ENCODE measurements at places on chromosomes 6 and 20.

DNA sequence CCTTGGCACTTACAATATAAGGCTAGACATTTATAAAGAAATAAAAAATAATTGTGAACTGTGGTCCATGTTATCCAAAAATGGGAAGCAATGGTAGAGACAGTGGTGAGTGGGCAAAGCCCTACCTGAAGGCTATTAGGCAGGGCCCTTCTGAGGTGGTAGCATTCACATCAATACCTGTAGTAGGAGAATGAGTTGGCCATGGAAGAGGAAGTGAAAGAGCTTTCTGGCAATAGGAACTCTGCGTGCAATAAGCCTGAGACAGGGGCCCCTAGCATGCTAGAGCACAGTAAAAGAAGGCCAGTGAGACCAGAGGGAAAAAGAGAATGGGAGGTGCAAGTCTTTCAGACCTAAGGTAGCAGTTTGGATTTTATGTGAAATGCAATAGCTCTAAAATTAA, 754.5 kb downstream of the PTPRT start:
- DNase-seq = no peak

- no peak for DNase-seq
Observed at GRCh38 chr20:13396826-13397225, 175.8 kb downstream of the ISM1 start.

DNA sequence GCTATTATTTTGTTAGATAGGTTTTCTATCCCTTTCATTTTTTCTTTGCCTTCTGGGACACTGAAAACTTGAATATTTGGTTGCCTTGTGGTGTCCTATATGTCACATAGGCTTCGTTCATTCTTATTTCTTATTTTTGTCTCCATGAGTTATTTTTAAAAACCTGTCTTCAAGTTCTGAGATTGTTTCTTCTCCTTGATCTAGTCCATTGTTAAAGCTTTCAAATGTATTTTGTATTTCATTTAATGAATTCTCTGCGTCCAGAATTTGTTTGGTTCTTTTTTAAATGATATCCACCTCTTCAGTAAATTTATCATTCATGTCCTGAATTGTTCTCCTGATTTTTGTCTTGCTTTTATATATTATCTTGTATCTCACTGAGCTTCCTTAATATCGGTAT, 243.2 kb upstream of the BMP2 start:
- no peak for DNase-seq

DNA sequence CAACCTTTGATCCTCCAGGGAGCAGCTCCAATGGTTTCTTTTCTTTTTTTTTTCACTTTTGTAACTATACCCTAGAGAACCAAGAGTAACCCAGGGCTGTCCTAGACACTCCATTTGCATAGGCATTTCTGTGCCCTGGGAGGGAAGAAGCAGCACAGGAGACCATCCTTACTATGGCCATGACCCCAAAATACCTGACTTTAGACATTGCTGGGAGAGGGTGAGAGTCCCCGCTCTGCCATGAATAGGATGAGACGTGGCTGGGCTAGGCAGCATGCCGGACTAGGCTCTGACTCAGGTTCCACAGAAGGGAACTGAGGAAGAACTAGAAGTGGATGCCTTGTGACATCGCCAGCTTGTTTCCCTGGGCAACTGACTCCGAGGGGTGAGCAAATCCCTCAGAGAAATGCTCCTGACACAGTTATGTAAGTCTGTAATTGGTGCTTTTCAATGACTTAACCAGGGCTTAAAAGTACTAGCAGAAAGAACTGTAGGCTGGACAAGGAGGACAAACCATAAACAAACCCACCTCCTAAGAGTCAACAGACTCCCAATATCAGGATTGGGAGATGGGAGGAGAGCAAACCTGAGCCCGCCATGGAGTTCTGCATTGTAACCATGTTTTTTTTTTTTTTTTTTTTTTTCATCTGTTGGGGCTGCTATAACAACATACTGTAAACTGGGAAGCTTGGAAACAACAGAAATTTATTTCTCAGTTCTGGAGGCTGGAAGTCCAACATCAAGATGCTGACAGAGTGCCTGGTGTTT, 910 bp upstream of the ADTRP start:
- DNase-seq = no peak

- peak; percentile 87 for DNase-seq
Observed at GRCh38 chr6:5190507-5190906, 70.2 kb downstream of the LYRM4 start.

- no peak for DNase-seq
Observed at GRCh38 chr20:59787538-59787890, 145.9 kb downstream of the SYCP2 start.

GRCh38 chr20:9011121-9011520, 57.8 kb upstream of the PLCB4 start:
- DNase-seq = no peak

DNA sequence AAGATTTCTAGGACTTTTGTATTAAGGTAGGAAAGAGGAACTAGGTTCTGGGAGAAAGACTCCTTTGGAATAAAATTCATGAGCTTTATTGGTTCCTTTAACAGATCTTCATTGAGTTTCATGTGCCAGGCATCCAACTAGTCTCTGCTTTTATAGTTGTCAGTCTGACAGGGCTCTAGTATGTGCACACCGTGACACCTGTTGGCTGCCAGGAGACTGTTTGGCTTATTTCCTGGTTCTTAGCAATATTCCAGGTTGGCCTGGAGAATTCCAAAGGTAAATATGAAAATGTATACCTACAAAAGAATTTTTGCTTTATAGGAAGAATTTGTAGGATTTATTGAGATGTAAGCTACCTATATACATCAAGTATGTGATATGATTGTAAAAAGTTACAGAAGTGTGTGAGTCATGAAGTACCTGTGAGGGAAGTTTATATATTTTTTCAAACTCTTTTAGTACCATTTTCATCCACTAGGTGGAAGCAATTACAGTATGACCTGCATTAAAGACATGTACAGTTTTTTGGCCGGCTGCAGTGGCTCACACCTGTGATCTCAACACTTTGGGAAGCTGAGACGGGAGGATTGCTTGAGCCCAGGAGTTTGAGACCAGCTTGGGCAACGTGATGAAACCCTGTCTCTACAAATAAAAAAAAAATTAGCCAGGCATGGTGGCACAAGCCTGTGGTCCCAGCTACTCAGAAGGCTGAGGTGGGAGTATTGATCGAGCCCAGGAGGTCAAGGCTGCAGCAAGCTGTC, 35.2 kb downstream of the NDUFAF5 start:
- peak; percentile 61 for DNase-seq

GRCh38 chr20:14569641-14570040, 232.2 kb upstream of the FLRT3 start:
- DNase-seq = no peak

- no peak for DNase-seq
Observed at GRCh38 chr6:111685526-111685925, 79.8 kb upstream of the TRAF3IP2 start.

DNA sequence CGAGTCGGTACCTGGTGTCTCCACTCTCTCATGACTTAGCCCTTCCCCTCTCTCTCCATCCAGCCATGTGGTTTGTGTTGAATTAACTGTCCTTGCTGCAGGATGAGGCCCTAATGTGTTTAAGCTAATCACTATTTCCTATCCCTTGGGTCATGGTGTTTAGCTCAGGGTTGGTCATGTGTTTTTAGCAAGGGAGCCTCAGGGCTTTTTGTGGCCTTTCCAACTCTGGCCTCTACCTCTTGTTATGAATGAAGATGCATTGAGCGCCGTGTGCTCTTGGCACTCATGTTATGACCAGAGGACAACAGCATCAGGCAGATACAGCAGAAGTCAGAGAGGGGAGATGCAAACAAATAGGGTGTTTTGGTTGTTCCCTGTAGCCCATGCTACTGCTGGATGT, 674.2 kb upstream of the FLRT3 start:
- no peak for DNase-seq

- no peak for DNase-seq
Observed at GRCh38 chr20:44485078-44485829, 9.6 kb downstream of the TTPAL start.

DNA sequence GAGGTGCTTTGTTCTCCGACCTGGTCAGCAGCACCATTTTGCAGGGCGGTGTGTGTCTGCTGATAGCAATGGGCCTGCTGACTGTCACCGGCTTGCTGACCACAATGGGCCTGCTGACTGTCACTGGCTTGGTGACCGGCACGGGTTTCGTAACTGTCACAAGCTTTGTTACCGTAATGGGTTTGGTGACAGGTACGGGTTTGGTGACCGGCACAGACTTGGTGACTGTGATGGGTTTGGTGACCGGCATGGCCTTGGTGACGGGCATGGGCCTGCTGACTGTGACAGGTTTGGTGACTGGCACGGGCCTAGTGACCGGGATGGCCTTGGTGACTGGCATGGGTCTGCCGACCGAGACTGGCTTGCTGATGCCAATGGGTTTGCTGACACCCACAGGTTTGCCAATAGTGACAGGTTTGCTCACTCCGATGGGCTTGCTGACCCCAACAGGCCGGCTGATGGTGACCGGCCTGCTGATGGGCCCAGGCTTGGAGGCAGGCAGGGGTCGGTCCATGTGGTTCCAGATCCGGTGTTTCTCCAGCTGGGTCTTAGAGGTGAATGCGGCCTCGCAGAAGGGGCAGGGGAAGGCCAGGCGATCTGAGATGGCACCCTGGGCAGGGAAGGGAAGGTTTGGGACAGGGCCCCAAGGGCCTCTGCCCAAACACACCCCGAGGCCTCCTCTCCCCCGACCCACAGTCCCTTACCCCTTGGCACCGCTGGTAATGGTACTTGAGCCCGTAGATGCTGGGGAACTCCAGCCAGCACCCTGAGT, 3.4 kb downstream of the ZNF512B start:
- no peak for DNase-seq

DNA sequence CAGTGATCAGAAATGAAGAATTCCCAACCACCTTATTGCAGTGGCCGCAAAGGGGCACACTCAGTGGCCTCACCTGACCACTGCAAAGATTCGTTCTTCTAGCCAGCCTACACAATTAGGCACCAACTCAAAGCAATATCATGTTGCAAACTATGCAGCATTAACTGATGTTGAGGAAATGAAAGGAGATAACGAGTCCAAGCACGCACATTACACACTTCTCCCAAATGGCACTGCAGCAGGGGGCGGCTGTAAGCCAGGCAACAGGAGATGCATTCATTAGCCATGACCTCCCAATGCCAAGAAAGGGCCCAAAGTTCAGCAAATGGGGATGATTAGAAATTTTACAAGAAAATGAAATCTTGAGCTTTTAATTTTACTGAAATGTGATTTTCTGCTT, 39.3 kb downstream of the ATXN1 start:
- no peak for DNase-seq

- DNase-seq = no peak
Observed at GRCh38 chr6:90256698-90257485, 39.8 kb downstream of the BACH2 start.

DNA sequence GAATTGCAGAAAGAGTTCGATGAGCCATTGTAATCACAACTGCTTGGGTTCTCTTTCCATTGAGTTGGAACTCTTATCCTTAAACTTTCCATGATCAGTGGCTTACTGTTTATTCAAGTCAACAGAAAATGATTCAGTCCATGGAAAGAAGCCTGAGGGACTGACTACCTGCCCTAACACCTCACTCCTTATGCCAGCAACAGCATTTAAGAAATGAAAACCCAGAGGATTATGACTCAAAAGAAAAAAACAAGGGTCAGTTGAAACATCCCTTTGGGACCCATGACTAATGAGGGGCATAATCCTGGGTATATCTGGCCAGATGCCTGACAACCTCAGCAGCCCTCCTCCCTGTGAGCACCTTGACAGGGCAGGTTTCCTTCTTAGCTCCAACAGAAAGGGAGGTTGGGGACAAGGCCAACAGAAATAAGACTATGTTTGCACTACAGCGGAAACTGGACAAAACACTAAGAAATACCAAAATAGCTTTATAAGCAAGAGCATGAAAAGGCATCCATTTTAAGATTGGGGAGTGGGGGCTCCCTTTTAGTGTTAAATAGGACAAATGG, 106.7 kb downstream of the MAP3K5 start:
- no peak for DNase-seq

DNA sequence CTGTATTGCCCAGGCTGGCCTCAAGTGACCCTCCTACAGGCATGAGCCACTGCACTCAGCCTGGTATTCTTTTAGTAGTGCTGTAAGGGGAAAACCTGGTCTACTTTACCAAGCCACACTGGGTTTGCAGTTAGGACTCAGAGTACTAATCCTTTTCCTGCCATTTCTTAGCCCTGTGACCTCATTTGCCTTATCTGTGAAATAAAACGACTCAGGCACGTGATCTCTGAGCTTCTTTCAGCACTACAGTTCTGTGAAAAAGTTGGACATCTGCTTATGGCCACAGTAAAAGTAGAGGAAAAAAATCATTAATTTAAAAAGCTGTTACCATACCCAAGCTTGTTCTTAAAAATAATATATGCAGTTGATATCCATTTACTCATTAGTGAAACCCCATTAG, 1007.5 kb downstream of the KIF16B start:
- no peak for DNase-seq

GRCh38 chr6:139361211-139361610, 13.2 kb downstream of the CITED2 start:
- no peak for DNase-seq

- DNase-seq = no peak
Observed at GRCh38 chr6:56753811-56754210, 111.1 kb upstream of the DST start.

DNA sequence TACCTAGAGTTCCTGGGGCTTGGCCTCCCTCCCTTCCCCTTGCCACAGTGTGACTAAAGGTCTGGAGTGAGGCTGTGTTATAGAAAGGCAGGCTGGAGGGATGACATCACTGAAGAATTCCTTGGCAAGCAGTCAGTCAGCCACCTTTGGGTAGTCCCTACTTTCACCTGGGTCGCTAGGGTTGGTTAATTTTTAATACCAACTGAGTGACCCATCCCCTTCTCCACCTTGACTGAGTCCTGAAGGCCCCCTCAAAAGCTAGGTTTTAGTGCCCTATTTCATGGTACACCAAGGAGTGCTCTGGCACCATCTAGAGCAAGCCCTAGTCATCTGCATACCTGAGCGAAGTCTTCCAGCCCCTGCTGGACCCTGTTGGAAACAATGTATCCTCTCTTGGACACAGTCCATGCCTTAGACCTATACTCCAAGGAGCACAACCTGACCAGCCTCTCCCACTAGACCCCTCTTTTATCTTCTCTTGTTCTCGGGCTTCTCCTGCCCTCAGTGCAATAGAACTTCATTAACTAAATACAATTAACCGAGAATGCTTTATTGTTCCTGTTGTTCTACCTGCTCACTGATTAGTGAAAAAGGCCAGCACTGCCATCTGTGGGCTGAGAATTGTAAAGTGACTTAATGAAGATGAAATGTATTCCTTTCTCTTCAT, 44.6 kb downstream of the RIN2 start:
- DNase-seq = no peak

- peak; percentile 56 for DNase-seq
Observed at GRCh38 chr6:111487661-111488060, 4.6 kb upstream of the REV3L start.
